ENCODE measurements at places on chromosomes 12 and 14.

DNA sequence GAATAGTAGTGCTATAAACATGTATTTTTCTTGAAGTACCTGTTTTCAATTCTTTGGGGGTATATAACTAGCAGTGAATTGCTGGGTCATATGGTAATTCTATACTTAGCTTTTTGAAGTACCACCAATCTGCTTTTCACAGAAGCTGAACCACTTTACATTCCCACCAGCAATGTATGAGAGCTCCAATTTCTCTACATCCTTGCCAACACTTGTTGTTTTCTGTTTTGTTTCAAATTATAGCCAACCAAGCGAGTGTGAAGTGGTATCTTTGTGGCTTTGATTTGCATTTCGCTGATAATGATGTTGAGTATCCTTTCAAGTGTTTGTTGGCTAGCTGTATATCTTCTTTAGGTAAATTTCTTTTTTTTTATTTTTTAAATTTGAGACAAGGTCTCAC lies 95.7 kb downstream of the PAPLN start:
- H3K4me1 ChIP-seq: no peaks in the 10 kb centered on the region
- H3K36me3 ChIP-seq: no peaks in the 10 kb centered on the region
- no peak overlapping the region for H3K27ac ChIP-seq
- no peak for DNase-seq
- no peak overlapping the region for H3K4me3 ChIP-seq

DNA sequence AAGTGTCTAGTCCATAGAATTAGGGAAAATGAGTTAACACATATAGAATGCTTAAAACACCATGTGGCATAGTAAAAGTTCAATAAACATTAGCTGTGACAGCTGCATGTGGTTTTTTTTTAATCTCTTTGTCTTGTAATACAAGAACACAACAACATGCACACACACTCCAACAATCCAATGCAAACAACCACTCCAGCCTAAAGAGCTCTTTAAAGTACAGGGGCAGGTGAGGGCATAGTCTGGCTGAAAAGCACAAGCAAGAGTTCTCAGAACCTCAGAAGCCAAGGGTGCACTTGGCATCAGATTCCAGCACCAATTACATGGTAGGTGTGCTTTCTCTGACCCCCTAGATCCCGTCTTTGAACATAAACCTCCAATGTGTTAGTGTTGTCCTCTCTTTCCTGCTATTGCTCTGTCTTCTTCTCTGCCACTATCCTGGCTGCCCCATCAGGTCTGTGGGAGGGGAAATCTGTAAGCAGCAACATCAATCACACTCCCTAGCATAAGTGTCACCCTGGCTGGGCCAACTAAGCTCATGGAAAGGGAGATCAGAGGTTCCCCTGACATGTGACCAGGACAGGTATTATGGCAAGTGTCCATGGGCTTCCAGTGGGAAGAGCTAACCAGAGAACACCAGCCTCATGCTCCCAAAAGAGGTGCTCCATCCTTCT lies 91.0 kb downstream of the SLC8A3 start:
- H3K27me3 ChIP-seq: no peaks in the 10 kb centered on the region
- no peak for DNase-seq
- no peaks in the 10 kb centered on the region for H3K36me3 ChIP-seq
- no peak overlapping the region for H3K27ac ChIP-seq
- no peak overlapping the region for H3K4me3 ChIP-seq

DNA sequence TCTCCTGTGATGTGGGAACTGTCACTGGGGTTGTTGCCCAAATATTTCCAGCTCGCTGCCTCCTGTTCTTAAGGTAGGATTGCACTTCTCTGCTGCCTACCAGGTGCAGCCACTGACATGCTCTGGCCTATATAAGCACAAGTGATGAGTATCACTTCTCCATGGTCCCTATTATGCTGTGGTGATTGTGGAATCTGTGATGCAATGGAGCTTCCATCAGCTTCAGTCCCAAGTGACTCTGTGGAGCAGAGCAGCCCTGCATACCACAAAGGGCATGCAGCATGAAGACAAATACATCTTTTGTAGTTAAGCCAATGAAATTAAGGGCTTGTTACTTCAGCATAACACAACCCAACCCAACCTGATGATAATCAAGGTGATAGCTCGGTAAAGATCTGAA lies 43.5 kb downstream of the CKAP4 start:
- H3K36me3 ChIP-seq: peaks cover 3% of the 10 kb centered on the region
- H3K27me3 ChIP-seq: 0 out of 2 replicates have a peak, but pooled peaks cover 2% of the 10 kb centered on the region
- no peak for DNase-seq
- no peak overlapping the region for H3K4me3 ChIP-seq

DNA sequence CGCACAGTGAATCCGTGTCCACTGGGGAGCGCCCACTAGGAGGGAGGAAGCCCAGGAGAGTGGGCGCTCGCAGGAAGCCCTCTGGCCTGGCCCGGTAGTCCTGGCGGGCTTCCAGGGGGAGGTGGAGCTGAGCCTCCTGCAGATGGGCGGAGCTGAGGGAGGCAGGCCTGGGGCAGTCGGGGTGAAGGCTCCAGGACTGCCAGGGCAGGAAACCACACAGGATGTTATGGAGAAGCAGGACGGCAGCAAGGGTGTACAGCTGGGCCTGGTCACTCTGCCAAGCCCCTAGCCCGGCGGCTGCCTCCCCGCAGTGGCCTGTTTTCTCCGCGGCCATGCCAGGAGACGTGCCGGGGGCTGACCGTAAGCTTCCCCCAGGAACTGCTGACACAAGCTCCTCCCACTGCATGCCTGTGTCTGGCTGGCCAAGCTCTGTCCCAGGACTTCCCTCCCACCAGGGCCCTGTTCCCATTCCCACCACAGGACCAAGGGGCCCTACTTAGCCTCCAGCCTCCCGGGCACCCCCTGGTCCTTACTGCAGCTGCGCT lies 143.4 kb upstream of the C14orf180 start:
- no peak overlapping the region for H3K4me3 ChIP-seq
- no peak overlapping the region for H3K27ac ChIP-seq
- H3K36me3 ChIP-seq: no peaks in the 10 kb centered on the region
- DNase-seq: peak; percentile 16
- peaks cover 5% of the 10 kb centered on the region for H3K4me1 ChIP-seq

GRCh38 chr12:86256163-86256562 lies at the start of gene MGAT4C:
MGAT4C (minus strand) TSS chr12:86256391.
- peaks cover 15% of the 10 kb centered on the region for H3K4me1 ChIP-seq
- no peaks in the 10 kb centered on the region for H3K27me3 ChIP-seq
- H3K36me3 ChIP-seq: no peaks in the 10 kb centered on the region
- no peak for DNase-seq
- no peak within 1 kb of the TSS for H3K4me3 ChIP-seq
- H3K27ac ChIP-seq: peak within 1 kb of the TSS; percentile 33

DNA sequence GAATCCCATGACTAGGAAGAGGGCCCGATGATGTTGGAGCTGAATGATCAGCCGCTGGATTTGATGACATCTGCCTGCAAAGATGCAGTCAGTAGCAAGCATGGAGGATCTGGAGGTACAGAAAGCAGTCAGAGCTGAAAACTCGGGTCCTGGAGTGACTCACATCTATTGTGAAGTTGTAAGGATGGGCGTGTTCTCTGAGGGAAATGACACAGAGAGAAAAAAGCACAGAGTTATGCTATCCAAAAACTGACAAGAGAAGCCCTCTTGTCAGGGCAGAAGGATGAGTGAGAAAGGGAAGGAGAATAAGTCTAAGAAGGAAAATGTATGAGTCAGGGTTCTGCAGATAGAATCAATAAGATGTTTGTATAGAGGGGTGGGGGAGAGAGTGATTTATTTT lies 380.4 kb upstream of the CCDC196 start:
- no peak overlapping the region for H3K4me3 ChIP-seq
- H3K27me3 ChIP-seq: peaks cover 2% of the 10 kb centered on the region
- DNase-seq: no peak
- peaks cover 13% of the 10 kb centered on the region for H3K4me1 ChIP-seq
- peaks cover 3% of the 10 kb centered on the region for H3K36me3 ChIP-seq

DNA sequence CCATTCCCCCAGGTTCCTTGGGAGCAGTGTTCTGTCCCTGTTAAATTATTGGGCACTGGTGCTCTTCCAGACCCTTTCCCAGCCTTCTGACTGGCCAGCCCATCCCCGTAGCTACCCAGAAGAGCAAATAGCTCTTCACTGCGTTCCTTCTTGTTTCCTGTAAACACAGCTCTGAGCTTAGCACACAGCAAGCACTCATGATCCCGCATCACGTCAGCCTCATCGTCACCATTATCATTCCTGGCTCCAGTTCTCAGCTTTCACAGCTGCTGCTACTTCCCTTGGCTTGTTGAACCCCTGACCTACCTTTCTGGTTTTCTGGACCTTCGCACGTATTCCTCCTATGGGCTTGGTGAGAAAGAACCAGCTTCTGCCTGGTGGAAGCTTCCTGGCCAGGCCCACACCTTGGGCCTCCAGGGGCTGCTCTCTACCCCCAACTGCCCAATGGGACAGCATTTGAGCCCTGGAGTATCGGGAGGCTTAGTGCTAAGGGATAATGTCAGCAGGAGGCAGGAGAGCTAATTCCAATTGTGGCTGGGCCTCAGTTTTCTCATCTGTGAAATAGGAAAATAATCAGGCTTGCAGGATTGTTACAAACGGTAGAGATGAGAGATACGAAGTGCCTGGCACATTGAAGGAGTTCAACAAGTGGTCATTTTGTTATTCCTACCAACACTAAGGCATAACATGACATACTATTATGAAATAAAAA lies 22.6 kb upstream of the PAPOLA start:
- no peak overlapping the region for H3K27ac ChIP-seq
- no peak overlapping the region for H3K4me3 ChIP-seq
- no peak for DNase-seq
- H3K36me3 ChIP-seq: no peaks in the 10 kb centered on the region
- no peaks in the 10 kb centered on the region for H3K4me1 ChIP-seq
- H3K27me3 ChIP-seq: no peaks in the 10 kb centered on the region

DNA sequence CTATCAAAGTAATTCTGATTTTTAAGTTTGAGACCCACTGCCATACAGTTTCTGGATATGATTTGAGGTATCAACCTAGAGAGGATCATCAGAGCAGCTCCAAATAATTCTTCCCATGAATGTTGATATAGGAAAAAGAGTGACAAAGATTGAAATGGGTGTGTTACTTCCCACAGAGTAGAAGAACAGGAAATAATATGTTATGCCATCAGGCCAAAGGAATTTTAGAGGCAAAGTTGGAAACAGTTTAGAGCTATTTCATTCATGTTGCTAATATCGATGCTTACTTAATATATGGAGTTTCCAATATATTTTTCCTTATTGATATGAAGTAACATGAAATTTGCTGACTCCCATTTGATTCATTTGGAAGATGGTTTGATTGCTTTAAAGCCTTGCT lies 8.9 kb upstream of the MSRB3 start:
- no peaks in the 10 kb centered on the region for H3K4me1 ChIP-seq
- H3K27me3 ChIP-seq: no peaks in the 10 kb centered on the region
- no peaks in the 10 kb centered on the region for H3K36me3 ChIP-seq
- H3K4me3 ChIP-seq: no peak overlapping the region

DNA sequence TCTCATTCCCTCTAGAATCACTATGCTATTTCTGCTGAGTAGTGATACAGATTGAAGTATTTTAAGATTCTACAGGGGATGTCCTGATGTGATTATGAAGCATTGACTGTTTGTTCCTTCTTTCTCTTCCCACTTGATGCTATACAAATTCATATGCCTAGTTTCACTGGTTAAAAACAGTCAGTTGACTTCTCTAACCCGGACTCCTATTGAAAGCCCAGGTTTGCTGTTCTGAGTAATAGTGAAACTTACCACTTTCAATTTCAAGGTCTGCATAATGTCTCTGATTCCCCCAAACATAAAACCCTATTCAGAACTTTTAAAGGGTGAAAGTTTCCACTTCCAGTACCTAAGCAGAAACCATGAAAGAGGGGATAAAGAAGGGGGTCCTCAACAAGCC lies 117.7 kb upstream of the RPL10L start:
- no peaks in the 10 kb centered on the region for H3K4me1 ChIP-seq
- no peak overlapping the region for H3K4me3 ChIP-seq
- H3K36me3 ChIP-seq: no peaks in the 10 kb centered on the region
- H3K27me3 ChIP-seq: no peaks in the 10 kb centered on the region
- DNase-seq: no peak

- H3K27me3 ChIP-seq: no peaks in the 10 kb centered on the region
- peak; percentile 49 for DNase-seq
- H3K27ac ChIP-seq: no peak overlapping the region
- H3K36me3 ChIP-seq: no peaks in the 10 kb centered on the region
- H3K4me3 ChIP-seq: no peak overlapping the region
- H3K4me1 ChIP-seq: no peaks in the 10 kb centered on the region
These were observed 3.0 kb downstream of the SMCO3 start for GRCh38 chr12:14810953-14811483.

DNA sequence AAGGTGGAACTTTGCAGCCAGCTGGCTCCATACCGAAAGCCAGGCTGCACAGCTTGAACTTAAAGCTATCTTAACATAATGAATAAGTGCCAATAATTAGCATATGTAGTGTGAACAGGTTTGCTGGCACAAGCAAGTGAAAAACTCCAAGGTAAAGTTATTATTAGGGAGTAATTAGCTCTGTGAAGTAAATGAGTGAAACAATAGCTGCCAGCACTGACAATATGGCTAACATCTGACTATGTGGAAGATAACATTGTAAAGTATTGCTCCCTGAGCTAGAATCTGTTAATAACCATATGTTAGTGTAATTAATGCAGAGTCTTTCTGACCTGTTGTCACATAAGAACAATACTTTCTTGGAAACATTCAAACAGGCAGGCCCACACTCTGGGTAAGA lies 246.4 kb downstream of the SOX5 start:
- H3K36me3 ChIP-seq: no peaks in the 10 kb centered on the region
- H3K27me3 ChIP-seq: no peaks in the 10 kb centered on the region
- no peak for DNase-seq

- H3K4me1 ChIP-seq: peaks cover 29% of the 10 kb centered on the region
- no peaks in the 10 kb centered on the region for H3K36me3 ChIP-seq
- H3K27ac ChIP-seq: peak overlapping the region; percentile 10
- peaks cover 5% of the 10 kb centered on the region for H3K27me3 ChIP-seq
These were observed 74.7 kb upstream of the AMN1 start for GRCh38 chr12:31803306-31804184.

- no peaks in the 10 kb centered on the region for H3K27me3 ChIP-seq
- no peak overlapping the region for H3K27ac ChIP-seq
- peaks cover 13% of the 10 kb centered on the region for H3K36me3 ChIP-seq
- peaks cover 3% of the 10 kb centered on the region for H3K4me1 ChIP-seq
- no peak for DNase-seq
- H3K4me3 ChIP-seq: no peak overlapping the region
These were observed 54.5 kb upstream of the EVL start for GRCh38 chr14:100010679-100011078.

DNA sequence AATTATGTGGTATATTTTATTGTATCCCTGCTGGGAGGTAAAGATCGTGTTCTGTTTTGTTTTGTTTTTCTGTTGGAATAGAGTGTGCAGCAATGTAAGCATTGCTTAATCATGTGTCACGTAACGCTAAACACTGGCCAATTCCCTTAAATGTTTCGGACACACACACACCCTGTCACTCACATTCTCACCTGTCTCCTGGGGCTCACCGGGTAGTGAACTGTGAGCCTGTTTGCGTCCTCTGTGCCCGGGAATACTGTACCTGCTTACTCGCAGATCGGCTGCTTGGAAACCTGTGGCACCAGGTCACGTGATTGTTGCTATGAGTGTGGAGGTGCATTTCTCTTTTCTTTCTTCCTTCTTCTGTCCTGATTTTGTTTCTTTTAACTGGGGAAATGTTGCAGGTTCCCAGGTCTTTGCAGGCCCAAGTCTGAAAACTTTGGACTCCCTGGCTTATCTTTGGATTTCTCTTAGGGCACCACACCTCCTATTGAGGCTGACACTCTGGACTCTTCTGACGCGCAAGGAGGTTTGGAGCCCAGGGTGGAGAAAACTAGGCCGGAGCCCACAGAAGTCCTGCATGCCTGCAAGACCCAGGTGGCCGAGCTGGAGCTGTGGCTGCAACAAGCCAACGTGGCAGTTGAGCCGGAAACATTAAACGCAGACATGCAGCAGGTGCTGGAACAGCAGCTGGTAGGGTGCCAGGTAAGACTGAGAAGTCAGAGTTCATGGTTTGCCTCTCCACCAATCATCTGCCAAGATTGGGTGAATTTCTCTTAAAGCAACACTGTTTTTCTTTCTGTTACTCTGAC lies 181.1 kb downstream of the ESR2 start:
- H3K4me1 ChIP-seq: peaks cover 17% of the 10 kb centered on the region
- no peaks in the 10 kb centered on the region for H3K27me3 ChIP-seq
- H3K4me3 ChIP-seq: no peak overlapping the region
- H3K27ac ChIP-seq: peak overlapping the region; percentile 79

All from WTC11 (cell line).